Left lobe of liver (tissue), 2 donors: ENCODE measurements at places on chromosomes 12 and 14. TPM values are rescaled to one million over a fixed set of nuclear protein-coding genes. Genes with fewer than 3 reads are reported as not detected.
A peak's percentile ranks its signal among the peaks of the same experiment; 100 is the strongest.

Gene EML5
- total RNA-seq = 0.13 TPM

- no peak for DNase-seq
Measured at GRCh38 chr12:120463712-120464111, 5.8 kb downstream of the SRSF9 start.

- peak; percentile 81 for DNase-seq
Measured at GRCh38 chr12:46371718-46372543, 642 bp downstream of the SLC38A2 start.

- DNase-seq = peak; percentile 61
Measured at GRCh38 chr12:3218228-3219171, 141.3 kb downstream of the TSPAN9 start.

- no peak for DNase-seq
Measured at GRCh38 chr12:68612697-68613096, 2.0 kb downstream of the RAP1B start.

DNA sequence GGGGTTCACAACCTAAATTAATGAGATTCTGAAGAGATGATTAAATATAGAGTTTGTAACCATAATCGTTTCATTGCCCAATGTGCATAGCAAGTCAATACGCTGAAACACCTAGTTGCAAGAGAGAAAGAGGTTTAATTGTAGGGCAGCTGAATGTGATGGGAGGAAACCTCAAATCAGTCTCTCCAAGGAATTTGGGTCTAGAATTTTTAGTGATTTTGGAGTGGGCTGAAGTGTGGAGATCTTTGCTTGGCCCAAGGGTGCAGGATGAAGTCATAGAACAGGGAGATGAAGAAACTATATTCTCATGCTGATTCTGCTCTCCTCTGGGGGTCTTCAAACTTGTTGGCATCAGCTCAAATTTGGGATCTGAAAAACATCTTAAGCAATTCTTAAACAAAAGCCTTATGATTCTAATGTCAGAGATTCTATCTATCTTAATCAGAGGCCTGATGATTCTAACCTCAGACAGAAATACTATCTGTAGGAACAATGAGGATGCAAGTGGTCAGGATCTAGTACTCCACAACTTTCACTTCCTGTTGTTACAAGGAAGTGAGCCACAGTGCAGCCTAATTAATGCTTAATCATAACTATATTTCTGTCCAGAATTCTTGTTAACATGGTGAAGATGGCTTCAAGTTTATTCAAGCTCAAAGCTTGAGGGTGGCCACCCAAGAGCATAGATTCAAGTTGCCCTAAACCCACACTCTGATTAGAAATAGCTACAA, 80.2 kb upstream of the FUT8 start:
- no peak for DNase-seq

DNA sequence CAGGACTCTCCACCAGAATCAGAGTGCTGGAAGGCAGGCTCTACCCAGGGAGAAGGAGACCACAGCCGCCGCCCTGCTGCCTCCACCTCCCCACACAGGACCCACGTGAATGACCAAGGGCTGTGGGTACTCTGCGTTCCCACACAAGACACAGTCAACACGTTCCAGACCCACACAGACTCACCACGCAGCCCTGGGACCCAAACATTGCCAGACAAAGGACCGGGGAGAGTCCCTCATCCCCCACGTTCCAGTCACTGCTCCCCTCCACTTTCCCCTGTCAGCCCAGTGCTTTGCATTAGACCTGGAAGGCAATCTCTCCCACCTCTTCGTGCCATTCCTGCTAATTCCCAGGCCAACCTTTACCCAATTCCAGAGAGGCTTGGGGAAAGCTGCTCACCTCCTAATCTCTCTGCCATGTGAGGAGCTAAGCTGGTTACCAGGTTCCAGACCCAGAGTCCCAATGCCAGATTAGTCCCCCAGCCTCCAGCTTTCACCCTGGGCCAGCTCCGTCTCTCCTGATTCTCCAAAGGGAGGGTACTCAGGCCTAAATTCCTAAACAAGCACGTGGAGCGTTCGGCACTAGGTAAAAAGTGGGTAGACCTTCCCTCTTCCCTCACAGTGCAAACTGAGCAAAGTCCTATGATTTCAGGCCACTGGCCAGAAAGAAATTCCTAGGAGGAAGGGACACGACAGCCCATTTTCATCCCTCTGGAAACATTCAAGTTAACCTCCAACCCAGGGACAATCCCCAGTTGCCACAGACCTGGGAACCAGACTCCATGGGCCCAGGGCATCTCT, 4.9 kb downstream of the SLC6A13 start:
- DNase-seq = no peak

Gene CLEC1B
- 10.7 TPM for total RNA-seq

Gene SLC6A13
- total RNA-seq = 91.6 TPM

Gene OLR1
- total RNA-seq = 0.50 TPM

DNA sequence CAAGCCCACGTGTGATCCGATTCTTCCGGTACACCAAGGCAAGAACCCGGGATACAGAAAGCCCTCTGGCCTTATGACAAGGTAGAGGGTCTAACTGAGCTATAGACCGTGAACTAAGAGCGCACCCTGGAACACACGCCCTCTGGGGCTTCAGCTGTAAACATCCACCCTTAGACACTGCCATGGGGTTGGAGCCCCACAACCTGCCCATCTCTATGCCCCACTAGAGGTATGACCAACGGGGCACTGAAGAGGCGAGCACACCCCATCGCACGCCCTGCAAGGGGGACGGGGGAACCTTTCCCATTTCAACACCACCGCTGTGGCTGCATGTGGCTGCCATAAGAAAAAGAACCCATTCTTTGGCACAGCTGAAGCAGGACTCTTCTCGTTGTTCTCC, 1206.0 kb upstream of the TMEM132C start:
- DNase-seq = no peak

Gene ACSM4
- total RNA-seq = not detected

DNA sequence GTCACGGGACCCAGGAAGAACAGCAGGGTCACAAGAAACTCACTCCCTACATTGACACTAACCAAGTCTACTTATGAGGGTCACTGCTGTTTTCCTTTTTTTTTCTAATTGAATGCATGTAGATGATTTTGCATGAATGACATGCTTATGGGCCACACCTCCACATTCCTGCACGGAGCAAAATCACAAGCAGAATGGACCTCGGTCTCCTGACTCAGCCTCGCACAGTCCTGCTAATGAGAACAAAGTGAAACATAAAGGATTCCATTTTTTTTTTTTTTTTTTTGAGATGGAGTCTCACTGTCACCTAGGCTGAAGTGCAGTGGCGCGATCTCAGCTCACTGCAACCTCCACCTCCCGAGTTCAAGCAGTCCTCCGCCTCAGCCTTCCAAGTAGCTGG, 12.3 kb downstream of the SCARB1 start:
- no peak for DNase-seq

- DNase-seq = no peak
Measured at GRCh38 chr14:63164108-63164683, 40.0 kb upstream of the RHOJ start.

Gene IGF1
- total RNA-seq = 37.3 TPM

Gene RPL10L
- total RNA-seq = not detected

GRCh38 chr14:102556098-102556677, 36.3 kb upstream of the RCOR1 start:
- no peak for DNase-seq

DNA sequence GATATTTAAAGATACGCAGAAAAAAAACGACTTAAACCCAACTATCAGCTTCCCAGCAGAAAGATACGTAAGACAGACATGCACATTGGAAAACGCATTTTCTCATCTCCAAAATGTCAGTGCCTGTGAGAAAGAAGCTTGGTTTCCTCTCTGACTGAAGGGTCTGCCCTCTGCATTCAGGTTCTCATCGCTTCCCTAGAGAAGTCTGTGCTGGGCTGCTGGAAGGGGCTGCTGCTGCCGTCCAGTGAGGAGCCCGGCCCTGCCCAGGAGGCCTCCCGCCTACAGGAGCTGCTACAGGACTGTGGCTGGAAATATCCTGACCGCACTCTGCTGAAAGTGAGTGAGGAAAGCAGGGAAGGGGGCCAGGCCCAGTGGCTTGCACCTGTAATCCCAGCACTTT, 4.7 kb upstream of the PFDN5 start:
- DNase-seq = no peak

DNA sequence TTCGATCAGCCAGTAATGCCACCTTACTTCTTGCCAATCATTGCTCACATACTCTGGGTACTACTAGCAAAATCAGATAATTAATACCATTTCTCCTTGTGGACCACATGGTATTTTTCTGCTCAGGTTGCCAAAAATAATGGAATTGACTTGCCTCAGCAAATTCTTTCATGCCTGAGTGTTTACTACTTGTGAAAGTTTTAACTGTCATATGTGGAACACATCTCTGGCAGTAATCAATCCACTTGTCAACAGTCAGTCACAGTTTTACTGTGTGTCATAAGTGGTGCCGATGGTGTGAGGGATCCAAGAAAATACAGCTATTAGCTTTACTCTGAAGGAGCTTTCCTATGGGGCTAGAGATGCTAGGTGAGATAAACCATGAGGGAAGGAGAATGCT, 55.3 kb upstream of the ATF1 start:
- no peak for DNase-seq

Gene IL25
- total RNA-seq = not detected

- DNase-seq = no peak
Measured at GRCh38 chr12:85310025-85310424, 30.0 kb downstream of the ALX1 start.

DNA sequence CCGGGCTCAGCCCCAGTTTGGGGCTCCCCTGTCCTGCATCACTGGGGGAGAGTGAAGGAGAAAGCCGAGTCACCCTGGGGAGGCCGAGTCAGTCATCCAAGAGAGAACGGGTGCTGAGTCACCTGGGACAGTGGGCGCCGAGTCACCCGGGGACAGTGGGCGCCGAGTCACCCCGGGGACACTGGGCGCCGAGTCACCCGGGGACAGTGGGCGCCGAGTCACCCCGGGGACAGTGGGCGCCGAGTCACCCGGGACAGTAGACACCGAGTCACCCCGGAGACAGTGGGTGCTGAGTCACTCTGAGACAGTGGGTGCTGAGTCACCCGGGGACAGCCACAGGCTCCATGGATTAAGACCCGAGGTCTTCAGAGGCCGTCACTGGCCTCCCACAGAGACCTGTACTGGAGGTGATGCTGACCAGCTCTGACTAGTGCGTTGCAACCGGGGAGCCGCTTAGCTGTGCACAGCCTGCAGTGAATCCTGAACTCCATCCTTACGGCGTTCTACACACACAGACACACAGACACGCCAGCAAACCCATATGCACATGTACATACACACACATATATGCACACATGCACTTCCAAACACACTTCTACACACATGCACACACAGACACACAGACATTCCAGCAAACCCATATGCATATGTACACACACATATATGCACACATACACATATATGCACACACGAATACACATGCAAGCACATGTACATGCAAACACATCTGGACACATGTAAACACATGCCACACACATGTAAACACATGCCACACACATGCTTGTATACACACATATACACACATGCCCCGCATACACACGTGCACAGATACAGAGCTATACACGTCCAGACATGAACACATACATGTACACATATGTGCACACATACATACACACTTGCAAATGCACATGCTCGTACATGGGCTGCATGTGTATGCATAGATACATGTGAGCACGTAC, 64.9 kb upstream of the GALNT9 start:
- DNase-seq = no peak

DNA sequence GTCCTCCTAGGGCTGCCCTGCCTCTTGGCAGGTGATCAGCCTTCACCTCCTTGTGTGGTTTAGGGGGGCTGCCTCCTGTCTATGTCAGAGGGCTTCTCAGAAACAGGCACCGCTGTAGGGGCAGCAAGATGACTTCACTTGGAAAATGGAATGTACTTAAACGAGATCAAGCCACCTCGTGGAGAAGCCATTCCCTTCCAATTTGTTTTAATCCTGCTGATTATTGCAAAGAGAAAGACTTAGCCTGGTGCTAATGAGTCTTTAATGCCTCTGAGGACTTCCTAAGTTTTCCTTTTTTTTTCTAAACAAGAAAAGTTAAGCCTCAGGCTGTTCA, 62.3 kb upstream of the RFLNA start:
- DNase-seq = no peak

- no peak for DNase-seq
Measured at GRCh38 chr14:68578597-68578996, 214.3 kb downstream of the ZFP36L1 start.

DNA sequence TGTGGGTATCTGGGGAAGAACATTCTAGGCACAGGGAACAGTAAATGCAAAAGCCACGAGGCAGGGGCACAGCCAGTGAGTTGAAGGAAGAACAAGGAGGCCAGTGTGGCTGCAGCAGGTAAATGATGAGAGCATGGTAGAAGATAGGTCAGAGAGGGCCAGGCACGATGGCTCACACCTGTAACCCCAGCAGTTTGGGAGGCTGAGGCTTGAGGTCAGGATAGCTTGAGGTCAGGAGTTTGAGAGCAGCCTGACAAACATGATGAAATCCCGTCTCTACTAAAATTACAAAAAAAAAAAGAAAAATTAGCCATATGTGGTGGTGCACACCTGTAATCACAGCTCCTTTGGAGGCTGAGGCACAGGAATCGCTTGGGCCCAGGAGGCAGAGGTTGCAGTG, 86.7 kb upstream of the ESRRB start:
- DNase-seq = no peak

- no peak for DNase-seq
Measured at GRCh38 chr12:15393995-15394394, 71.7 kb downstream of the PTPRO start.

Gene DLGAP5
- total RNA-seq = 0.33 TPM

DNA sequence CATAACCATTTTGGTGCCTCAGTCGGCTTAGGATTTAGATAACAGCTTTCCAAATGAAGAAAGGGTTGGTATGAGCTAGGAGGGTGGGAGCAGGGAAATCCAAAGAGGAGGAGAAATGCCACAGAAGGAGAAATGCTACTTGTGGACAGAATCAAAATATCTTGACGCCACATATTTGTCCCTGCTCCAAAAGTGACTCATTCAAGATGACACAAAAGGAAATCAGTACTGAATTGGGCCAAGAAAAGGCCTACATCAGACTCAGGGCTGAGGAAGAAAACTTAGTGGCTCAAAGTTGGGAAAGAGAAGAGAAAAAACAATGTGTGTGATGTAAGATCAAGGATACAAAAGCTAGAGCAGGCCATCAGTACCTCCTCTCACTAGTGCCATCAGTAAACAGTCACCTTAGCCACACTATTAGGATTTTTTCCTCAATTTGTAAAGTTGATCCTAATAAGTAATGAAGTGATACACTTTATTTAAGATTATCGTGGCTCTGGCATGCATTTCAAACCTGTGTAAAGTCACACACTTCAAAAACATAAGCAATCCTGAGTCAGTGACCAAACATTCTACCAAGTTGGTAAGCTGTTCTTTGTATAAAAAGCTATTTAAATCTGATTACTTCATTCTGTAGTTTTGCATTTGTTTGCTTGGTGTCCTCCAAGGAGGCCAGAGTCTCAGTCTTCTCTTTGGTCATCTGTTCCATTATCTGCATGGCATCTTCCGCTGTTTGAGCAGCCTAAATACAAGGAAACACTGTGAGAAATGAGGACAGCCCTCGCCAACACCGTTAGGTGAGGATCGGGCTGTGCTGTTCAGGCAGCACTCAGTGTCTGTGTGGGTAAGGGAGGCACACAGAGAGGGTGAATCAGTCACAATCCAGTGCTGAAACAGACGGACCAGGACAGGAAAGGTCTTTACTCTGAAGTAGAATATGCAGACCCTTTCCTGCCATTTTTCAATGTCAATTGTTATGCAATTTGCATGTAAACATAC, 52.6 kb upstream of the VPS33A start:
- DNase-seq = no peak

GRCh38 chr14:88029500-88029899, 24.6 kb downstream of the GPR65 start:
- DNase-seq = no peak
